ENCODE measurements at places on chromosomes 5 and 9.

GRCh38 chr5:172118891-172119290 lies 69.1 kb downstream of the STK10 start:
- DNase-seq = no peak

GRCh38 chr5:77322406-77322805 lies 111.9 kb downstream of the PDE8B start:
- no peak for DNase-seq

GRCh38 chr9:124720429-124721108 lies 50.5 kb downstream of the NR6A1 start:
- no peak for DNase-seq

DNA sequence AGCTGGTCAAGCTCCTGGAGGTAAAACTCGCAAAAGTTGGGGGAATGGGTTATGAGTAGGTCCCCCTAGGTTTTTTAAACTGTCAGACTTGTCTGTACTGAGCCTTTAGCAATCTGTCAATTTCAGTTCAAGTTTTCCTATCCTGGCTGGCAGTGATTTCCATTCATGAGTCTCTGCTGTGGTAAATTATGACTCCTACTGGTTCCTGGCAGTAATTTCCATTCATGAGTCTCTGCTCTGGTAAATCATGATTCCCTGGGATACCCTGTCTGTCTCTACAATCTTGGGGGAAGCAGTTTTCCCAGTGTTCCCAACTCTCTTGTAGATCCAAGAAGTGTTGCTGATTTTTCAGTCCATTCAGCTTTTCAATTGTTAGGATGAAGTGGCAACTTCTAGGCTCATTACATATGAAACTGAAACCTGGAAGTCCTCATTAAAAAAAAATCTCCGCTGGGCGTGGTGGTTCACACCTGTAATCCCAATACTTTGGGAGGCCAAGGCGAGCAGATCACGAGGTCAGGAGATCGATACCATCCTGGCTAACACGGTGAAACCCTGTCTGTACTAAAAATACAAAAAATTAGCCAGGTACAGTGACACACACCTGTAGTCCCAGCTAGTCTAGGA lies 91.3 kb upstream of the GPBP1 start:
- no peak for DNase-seq

- no peak for DNase-seq
These were observed 483.3 kb downstream of the DMAC1 start for GRCh38 chr9:7316166-7316795.

- peak; percentile 54 for DNase-seq
These were observed 9.9 kb upstream of the NINJ1 start for GRCh38 chr9:93143830-93144530.

DNA sequence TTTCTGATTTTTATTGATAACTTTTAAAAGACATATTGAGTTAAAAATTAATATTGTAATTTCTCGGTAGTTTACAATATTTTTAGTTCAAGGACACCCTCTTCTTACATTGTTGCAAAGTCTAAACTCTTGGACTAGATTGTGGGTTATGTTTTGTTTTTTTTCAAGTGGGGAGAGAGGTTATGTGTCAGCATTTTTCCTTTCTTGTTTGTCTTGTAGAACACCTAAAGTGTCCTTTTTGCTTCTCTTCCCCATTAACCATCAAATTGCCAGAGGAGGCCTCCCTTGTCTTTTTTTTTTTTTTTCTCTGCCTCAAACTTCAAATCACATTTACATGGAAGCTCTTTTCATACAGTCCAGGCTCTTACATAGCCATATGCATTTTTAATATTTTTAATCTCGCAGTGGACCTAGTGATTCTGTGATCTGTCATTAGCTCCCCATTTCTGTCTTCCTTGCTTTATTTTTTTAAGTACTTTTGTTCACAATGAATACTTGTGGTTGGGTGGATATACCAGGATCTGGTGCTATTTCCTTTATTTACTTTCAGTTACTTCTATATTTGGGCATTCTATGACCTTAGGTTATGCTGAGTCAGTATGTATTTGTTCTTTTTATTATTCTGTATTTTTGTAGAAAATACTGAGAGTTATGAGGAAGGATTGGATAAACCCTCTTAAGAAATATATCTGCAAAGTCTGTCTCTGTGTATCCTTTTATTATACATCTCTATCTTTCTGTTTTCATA lies 2280.6 kb upstream of the ACO1 start:
- no peak for DNase-seq

DNA sequence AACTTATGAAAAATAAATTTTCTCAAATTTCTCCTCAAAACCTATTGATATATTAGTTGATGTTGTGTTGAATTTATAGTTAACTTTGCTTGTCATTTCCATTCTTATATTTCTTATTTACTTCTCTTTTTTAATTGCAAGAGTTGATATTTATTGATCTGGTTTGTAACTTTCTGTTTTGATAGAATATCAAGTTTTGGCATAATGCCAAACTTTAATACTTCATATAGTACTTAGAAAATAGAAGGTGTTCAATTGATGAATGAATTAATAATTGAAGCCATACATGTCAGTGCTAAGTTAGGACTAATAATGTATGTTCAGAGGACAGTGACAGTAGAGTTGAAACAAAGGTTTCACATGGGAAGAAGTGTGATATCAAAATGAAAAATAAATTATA lies 27.9 kb downstream of the ERCC6L2 start:
- no peak for DNase-seq

GRCh38 chr5:133797167-133797566 lies 171.3 kb downstream of the C5orf15 start:
- no peak for DNase-seq

- no peak for DNase-seq
These were observed 37.6 kb upstream of the KCNMB1 start for GRCh38 chr5:170426786-170427185.

- DNase-seq = no peak
These were observed 2.8 kb downstream of the SRA1 start for GRCh38 chr5:140554454-140554853.

- no peak for DNase-seq
These were observed 43.0 kb downstream of the CYFIP2 start for GRCh38 chr5:157308836-157309465.

DNA sequence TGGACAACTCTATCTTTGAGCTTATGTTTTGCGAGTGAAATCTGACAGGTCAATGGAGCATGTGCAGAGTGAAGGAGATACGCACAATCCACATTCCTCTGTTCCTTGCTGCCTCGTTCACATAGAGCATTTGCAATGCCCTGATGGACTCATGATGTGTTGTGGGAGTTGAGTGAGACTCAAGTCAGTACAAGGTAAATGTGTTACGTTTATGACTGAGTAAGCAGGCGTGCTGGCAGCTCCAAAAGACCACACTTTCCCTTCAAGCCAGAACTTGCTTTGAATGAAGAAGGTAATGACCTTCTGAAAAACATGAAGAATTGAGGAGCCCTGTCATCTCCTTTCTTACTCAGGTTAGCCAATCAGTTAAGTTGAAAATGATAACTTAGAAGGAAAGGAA lies 477.8 kb downstream of the CTNND2 start:
- no peak for DNase-seq

GRCh38 chr9:4922730-4923129 lies 62.3 kb upstream of the JAK2 start:
- DNase-seq = no peak

GRCh38 chr5:58235299-58235698 lies 224.6 kb downstream of the PLK2 start:
- no peak for DNase-seq

DNA sequence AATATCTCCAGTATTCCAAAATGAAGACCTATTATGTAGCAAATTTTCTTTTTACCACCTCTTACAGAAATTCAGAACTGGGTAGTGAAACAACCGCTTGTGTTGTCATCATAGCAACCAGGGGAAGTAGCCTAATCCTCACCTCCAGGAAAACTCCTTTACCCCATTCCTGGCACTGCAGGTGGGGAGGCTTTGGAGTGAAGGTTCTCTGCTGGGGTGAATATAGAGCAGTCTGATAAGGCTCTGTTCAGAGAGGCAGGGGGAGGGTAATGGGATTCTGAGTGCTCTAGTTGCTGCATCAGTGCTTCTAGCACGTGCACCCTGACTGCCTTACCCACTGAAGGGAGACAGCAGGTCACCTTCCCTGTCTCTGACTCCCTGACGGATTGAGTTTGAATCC lies 116.2 kb downstream of the MAN2A1 start:
- no peak for DNase-seq

GRCh38 chr5:60668686-60669304 lies 31.2 kb downstream of the DEPDC1B start:
- no peak for DNase-seq

- DNase-seq = peak; percentile 18
These were observed 576 bp downstream of the CHD1 start for GRCh38 chr5:98927989-98928872.

DNA sequence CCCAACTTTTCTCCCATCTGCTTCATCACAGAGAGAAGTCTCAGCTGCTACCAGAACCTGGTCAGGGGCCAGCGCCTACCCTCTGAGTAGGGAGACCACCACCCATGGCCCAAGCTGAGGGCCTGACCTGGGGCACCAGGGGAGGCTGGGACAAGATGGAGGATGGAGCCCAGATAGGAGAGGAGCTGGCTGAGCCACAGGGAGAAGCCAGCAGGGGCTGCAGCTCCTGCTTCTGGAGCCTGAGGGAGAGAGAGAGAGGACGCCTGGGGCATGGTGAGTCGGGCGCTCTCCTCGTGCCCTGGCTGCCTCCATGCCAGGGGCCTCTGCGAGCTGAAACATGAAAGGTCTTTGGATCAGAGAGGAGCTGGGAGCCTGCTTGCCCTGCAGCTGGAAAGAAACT lies 1.4 kb upstream of the FOXI1 start:
- DNase-seq = no peak

DNA sequence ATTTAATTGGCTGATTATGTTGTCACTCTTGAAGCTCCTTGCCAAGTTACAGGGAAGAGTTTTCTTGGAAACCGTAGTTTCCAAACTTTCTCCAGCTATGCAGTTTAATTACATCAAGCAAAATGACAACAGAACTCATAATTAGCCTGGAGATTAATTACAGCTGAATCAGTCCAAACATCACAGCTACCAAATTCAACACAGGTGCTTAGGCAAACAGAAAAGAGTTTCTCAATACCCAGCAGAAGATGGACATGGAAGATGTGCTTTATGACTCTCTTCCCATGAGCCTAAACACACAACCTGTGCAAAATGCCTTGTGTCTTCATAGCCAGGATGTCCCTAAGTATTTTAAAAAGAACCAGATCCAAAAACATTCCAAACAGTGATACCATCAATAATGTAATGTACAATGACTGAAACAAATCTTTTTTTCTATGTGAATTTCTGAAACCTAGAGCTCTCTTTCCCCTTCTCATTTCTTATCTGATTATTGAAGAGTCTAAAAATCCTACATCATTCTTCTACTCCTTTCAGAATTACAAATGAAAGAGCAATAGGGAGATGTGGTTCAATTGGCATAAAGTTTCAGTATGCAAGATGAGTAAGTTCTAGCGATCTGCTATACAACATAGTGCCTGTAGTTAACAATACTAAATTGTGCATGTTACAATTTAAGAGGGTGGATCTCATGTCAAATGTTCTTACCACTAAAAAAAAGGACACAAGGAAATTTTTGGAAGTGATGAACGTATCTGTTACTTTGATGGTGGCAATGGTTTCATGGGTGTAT lies 124.3 kb downstream of the RASEF start:
- no peak for DNase-seq

- DNase-seq = no peak
These were observed 369.7 kb downstream of the TUSC1 start for GRCh38 chr9:25308549-25308948.

DNA sequence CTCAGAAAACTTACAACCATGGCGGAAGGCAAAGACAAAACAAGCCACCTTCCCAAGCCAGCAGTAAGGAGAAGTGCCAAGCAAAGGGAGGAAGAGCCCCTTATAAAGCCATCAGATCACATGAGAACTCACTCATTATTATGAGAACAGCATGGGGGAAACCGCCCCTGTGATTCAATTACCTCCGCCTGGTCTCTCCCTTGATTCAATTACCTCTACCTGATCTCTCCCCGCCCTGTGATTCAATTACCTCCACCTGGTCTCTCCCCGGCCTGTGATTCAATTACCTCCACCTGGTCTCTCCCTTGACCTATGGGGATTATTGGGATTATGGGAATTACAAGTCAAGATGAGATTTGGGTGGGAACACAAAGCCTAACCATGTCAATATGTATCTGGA lies 467.3 kb upstream of the FTMT start:
- DNase-seq = no peak

DNA sequence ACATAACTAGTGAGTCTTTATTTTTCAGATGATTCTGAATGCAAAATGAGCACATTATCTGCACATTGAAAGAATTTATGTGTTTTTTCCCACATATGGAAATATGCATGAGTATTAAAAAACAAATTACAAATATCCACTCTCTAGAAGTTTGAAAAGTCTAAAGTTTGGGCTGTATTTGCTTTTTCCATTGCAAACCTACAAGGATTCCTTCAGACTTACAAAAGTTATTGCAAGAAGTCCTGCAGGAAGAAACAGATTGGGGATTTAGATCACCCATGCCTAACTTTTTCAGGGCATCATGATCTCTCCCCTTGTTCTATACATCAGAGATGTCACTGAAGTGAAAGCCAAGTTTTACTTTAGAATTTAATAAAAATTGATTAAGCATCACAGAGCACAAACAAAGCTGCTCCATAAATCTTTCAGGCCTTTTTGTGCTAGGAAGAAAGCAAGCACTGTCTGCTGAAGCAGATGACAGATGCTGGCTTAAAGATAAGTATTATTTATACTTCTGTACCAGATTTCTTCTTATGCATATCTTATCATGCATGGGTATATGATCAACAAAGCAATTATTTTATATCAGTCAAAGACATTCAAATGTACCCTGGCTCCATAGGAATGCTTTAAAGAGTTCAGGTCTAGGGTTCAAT lies 71.7 kb downstream of the NFIB start:
- no peak for DNase-seq

- DNase-seq = no peak
These were observed 10.9 kb upstream of the TMEM161B start for GRCh38 chr5:88279584-88279983.

GRCh38 chr5:4990462-4990861 lies 149.7 kb upstream of the ADAMTS16 start:
- no peak for DNase-seq

GRCh38 chr5:59287361-59287760 lies 606.2 kb downstream of the PDE4D start:
- DNase-seq = no peak

GRCh38 chr5:10448754-10449360 lies 7.2 kb downstream of the ROPN1L start:
- no peak for DNase-seq

DNA sequence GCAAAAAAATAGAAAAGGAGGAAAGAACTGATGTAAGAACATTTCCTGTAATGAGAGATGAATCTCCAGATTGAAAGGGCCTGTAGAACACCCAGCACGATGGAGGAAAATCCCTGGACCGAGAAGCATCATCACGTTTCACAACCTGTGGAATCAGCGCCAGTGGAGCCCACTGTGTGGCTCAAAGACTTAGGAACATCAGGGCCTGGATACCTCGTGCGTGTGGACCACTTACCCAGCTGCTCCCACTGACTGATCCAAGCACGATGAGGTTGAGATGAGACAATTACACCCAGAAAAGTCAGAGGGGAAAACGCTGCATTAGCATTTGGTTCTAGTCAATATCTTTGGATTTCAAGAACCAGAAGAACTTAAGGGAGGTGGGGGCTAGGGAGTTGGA lies 224.6 kb downstream of the SYK start:
- DNase-seq = no peak

GRCh38 chr9:73239570-73240265 lies 88.1 kb downstream of the ANXA1 start:
- DNase-seq = no peak

- DNase-seq = no peak
These were observed 69.0 kb upstream of the FAM169A start for GRCh38 chr5:74934949-74935751.

GRCh38 chr9:761176-761792 lies 80.2 kb upstream of the DMRT1 start:
- no peak for DNase-seq

GRCh38 chr5:18811661-18812060 lies 1176.3 kb downstream of the CDH18 start:
- no peak for DNase-seq
